ENCODE measurements at places on chromosomes 3 and 15.

DNA sequence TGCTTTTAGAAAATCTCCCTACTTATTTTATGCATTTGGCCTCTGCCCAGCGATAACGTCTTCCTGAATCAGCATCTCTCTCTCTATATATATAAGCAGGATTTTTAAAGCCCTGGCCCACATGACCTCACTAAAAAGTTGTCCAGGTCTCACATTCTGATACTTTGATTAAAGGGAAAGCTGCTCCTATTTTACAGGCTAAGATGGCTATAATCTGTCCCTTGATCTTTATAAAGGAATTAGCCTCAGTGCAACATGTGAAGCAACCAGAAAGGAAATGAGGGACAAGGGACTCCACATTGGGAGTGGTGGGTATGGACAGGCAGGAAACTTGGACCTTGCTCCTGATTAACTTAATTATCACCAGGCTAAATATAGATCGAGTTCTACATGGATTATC, 25.6 kb upstream of the MUC13 start:
- DNase-seq: no peak

- no peak for DNase-seq
Observed at GRCh38 chr3:15427981-15428380, 583 bp downstream of the EAF1 start.

DNA sequence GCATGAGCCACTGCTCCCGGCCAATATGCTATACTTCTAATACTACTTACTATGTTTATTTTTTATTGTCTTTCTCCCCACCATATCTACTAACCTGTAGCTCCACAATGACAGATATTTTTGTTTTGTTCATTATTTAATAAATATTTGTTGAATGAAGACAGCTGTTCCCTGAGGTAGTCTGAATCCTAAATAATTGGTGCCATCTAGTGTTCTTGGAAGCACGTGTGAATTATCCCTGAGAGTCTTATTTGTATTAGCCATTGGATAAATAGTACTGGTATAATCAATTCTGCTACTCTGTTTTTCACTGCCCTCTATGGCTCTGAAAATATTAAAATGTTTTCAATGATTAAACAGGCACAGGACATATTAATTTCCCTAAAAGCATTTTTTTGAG, 5.6 kb upstream of the APPL1 start:
- peak; percentile 21 for DNase-seq

- peak; percentile 58 for DNase-seq
Observed at GRCh38 chr15:90286678-90287077, 21.2 kb downstream of the NGRN start.

DNA sequence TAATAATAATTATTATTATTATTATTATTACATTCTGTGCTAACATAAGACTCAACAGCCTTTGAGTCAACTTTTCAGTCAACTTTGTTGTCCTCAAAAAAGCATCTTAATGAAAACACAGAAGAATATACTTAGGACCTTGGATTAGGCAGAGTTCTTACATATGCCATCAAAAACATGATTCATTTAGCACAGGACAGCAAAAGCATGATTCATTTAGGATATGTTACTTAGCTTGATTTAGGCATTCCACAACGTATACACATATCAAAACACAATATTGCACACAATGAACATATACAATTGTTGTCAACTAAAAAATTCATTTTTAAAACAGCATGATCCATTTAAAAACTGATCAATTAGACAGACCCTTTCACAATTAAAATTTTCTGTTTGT, 213.0 kb downstream of the FMN1 start:
- peak; percentile 70 for DNase-seq

DNA sequence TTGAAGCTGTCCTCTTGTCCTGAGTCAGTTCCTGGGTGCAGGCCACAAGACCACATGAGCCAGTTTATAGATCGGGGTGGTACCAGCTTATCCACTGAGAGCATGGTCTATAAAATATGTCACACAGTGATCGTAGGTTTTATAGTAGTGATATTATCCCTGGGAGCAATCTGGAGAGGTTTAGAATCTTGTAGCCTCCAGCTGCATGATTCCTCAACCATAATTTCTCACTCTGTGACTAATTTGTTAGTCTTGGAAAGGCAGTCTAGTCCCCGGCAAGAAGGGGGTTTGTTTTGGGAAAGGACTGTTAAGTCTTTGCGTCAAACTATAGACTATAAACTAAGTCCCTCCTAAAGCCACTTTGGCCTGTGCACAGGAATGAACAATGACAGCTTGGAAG, 693.0 kb upstream of the CADM2 start:
- DNase-seq: no peak

GRCh38 chr3:16288664-16289063, 23.7 kb downstream of the OXNAD1 start:
- no peak for DNase-seq

- peak; percentile 30 for DNase-seq
Observed at GRCh38 chr3:175146258-175146657, 287.1 kb downstream of the NAALADL2 start.

DNA sequence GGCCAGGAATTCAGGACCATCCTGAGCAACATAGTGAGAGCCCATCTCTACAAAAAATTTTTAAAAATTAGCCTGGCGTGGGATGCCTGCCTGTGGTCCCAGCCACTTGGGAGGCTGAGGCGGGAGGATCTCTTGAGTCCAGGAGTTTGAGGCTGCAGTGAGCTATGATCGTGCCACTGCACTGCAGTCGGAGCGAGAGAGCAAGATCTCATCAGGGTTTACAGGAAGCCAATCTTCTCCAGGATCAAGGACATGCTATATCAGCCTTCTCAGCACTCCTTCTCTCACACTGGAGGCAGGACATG, 451 bp upstream of the STOML1 start:
- no peak for DNase-seq

GRCh38 chr15:77808075-77808474, 175.4 kb upstream of the LINGO1 start:
- DNase-seq: no peak

GRCh38 chr3:102514241-102514640, 79.4 kb downstream of the ZPLD1 start:
- DNase-seq: no peak

DNA sequence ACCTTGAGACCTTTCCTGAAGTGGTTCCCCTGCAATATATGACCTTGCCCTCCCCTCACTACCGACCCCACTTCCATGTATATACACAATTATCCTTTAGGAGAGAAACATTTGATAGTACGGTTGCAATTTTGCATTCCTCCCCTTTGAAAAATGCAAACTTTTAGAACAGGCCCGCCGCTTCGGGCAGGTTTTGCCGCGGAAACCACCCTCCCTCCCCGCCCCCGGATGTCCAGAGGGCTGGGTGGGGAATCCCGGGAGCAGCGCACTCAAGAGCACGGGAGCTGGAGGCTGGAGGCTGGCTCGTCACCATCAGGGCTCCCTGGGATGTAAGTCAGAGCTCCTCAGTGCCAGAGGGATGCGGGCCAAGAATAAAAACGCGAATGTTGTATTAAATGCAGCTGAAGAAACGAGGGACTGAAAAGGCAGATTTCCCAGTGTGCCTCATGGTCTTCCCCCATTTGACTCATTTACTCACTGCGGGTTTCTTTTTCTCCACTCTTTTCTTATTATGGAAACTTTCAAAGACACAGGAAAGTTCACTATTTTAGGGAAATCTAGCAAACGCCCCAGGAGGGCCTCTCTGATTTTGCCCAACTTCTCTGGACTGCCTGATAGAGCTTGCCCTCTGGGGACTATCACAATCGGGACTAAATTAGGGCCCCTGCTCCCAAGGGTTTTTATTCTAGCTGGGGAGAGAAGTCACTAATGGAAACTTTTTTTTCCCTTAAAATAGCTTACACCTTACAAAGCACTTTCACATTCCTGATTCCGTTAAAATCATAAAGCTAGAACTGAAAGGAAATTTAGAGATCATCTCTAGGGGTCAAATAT, 2.9 kb upstream of the USP3 start:
- peak; percentile 84 for DNase-seq

GRCh38 chr3:49456466-49456865, 13.6 kb upstream of the DAG1 start:
- peak; percentile 58 for DNase-seq

GRCh38 chr3:139778682-139779233, 101.0 kb upstream of the NMNAT3 start:
- DNase-seq: peak; percentile 18

DNA sequence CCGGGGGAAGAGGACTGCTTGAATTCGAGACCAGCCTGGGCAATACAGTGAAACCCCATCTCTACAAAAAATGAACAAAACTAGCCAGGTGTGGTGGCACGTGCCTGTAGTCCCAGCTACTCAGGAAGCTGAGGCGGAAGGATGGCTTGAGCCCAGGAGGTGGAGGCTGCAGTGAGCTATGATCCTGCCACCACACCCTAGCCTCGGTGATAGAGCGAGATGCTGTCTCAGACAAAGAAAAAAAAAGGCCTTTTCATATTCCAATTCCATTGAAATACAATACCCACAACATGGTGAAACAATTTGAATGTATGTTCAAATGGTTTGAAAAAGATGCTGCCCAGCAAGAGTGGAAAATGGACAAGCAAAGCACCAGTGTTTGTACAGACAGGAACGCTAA, 61.8 kb upstream of the ZNF148 start:
- no peak for DNase-seq

GRCh38 chr3:89300526-89300925, 193.1 kb downstream of the EPHA3 start:
- no peak for DNase-seq
